ENCODE measurements at places on chromosomes 2 and 18. TPM values are rescaled to one million over a fixed set of nuclear protein-coding genes. Genes with fewer than 3 reads are reported as not detected.

The MAPRE3 gene
- polyA plus RNA-seq = 0.66 TPM

The UGT1A8 gene
- not detected for polyA plus RNA-seq

The MDH1B gene
- 0.87 TPM for polyA plus RNA-seq

The DOK6 gene
- polyA plus RNA-seq = 0.09 TPM

The IL1F10 gene
- not detected for polyA plus RNA-seq

The DHRS9 gene
- polyA plus RNA-seq = not detected

The CFAP65 gene
- not detected for polyA plus RNA-seq

The NAB1 gene
- 11.1 TPM for polyA plus RNA-seq

The ITGA4 gene
- polyA plus RNA-seq = 79.7 TPM

The CRYGC gene
- not detected for polyA plus RNA-seq

The TP53I3 gene
- polyA plus RNA-seq = 50.9 TPM

The ABCB11 gene
- not detected for polyA plus RNA-seq

The TMEM247 gene
- polyA plus RNA-seq = not detected

The CYRIA gene
- polyA plus RNA-seq = 9.8 TPM

The SCYGR4 gene
- not detected for polyA plus RNA-seq

The MROH2A gene
- polyA plus RNA-seq = not detected

The IL1R2 gene
- polyA plus RNA-seq = 2.6 TPM

The ARHGAP15 gene
- polyA plus RNA-seq = 65.9 TPM

The SIX3 gene
- 0.07 TPM for polyA plus RNA-seq

The TNFAIP6 gene
- polyA plus RNA-seq = 1.3 TPM

Measured in GM12878 (cell line).